Suppressor macrophage (primary cell): ENCODE measurements at places on chromosomes 1 and 21.

DNA sequence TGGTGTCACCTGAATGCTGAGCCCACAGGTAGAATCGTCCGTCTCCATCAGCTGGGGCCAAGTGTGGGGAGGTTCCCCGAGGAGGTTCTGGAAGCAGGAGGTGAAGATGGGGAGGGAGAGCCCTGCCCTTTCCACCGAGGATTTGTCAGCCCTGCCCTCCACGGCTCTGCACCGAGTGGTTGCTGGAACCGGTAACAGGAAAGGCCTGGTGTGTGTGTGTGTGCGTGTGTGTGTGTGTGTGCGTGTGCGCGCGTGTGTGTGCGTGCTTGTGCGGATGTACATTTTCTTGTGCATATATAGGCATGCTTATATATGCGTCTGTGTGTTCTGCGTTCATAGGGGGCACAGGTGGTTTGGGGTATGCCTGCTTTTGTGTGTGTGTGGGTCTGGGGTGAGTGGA is 3.5 kb downstream of the NBL1 start:
- no peak for DNase-seq

- DNase-seq: no peak
Observed at GRCh38 chr1:90926971-90927370, 94.9 kb downstream of the ZNF644 start.

DNA sequence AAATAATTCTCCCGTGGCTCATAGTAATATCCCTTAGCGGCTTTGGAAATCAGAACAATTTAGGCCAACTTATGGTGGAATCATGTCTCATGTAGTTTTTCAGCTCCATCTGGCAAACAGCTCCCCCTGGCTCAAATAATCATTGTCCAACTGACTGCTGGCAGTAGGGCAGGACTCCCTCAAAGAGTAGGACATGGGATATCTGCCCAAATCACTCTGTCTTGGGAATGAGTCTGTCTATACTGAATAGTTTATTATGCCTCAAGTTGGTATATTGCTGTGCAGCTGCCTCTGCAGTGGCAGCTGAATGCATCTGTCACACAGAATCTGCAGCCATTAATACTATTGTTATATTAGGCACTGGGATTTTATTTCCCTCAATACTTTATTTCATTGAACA is 255.7 kb downstream of the COL11A1 start:
- no peak for DNase-seq

DNA sequence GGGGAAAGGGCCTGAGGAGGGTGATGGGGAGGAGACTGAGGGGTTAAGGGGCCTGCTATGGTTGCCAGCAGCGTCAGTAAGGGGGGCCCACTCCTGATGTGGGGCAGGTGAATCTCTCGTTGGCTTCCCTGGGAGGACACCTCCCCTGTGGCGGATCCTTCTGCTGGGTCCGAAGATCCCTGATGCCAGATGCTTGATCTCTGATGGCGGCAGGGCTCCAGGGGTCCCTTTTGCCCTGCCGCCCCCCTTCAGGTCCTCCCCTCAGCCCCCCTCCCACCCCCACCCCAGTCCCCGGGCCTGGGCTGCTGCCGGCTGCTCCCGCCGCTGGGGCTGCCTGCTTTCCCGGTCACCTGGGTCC is 219 bp downstream of the CELF3 start:
- DNase-seq: no peak

DNA sequence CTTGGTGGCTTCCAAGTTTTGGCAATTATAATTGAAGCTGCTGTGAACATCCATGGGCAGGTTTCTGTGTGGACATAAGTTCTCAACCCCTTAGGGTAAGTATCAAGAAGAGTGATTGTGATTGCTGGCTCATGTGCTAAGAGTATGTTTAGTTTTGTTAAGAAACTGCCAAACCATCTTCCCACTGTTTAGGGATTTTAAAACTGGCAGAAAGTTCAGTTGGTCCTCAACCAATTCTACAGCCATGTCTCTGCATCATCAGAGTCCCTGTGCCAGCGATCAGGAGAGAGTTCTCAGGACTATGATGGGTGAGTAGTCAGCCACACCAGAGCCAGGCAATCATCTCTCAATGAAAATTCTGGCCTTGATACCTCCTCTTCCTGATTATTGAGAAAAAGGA is 193.8 kb downstream of the ZC3H11B start:
- no peak for DNase-seq

DNA sequence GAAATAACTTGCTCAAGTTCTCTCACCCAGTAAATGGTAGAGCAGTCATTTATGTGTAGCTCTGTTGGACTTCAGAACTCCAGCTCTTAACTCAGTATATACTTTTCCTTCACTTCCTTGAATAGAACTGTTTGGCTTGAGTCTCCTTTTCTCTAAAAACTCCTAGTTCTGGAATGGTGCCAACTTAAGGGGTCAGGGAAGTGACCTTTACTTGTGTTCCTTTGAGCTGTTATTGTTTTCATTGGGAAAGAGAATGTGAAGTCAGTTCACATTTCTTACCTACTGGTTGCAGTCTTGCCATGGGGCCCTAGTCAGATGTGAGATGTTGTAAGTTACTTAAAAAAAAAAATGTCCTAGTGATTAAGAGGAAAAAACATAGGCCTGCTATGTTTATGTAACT is 77.0 kb upstream of the MACF1 start:
- peak; percentile 32 for DNase-seq

DNA sequence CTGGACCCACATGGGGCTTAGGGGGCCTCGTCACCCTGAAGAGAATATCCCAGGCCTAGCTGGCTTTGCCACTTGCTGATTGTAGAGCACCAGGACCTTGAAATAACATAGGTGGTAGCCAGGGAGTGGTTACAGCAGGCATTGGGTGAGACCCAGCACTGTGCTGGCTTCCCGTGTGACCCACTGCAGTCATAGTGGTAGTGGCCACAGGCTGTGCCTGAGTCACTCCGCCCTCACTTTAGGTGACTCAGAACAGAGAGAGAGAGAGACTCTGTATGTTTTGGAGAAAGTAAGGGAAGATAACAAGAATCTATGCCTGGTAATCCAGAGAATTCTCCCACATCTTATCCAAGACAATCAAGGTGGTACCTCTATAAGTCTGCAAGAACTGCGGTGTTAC is 98.7 kb upstream of the LHX8 start:
- no peak for DNase-seq

DNA sequence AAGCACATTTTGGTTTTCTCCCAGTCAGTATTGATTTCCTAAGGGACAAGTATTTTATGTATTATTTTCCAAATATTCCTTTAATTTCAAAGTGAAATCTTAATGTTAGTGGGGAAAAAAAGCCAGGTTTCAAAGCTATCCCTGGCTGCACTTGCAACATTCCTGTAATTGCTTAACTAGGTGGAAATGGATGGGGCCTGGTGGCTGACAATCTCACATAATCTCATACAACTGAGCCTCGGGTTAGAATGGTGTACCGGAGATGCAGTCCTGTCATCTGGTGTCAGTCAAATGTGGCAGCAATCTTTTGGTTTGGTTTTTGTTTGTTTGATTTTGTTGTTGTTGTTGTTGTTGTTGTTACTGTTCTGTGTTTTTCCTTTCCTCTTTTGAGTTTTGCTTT is 46.1 kb downstream of the KDM1A start:
- no peak for DNase-seq

- no peak for DNase-seq
Observed at GRCh38 chr1:187042538-187042937, 213.8 kb downstream of the PLA2G4A start.

DNA sequence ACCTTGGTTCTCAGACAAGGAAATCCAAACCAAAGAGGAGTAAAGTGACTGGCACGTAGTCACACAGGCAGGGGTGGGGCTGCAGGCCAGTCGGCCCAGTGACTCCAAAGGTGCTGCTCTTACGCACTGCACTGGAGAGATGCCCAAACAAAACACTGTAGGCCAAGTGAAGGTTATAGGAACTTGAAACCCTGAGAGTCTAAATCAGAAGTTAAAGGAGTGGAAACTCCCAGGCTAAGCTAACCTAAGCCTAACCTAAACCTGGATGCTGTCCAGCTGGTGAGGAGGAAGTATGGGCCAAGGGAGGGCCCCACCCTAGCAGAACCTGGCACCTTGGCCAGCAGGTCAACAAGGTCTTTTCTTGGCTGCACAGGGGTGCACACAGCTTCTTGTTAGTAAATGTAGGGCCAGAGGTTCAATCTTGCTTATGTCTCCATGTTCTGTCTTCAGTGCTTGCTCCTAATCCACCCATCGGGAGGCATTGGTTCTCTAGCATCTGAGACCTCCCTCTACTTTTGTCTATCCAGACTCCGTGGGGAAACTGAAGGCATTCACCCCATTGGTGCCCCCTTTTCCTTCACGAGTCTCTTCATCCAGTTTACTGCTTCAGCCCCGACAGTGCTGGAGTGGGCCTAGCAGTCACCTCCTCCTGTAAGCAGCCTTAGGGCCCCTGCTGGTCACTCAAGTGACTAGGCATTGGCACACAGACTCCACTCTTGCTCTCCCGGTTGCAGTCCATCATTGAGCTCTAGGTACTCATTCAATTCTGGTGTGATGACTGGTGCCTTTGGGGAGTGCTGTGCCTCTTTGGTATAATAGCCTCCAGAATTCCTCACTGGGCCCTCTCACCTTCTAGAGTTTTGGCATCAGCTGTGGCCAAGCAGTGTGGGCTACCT is 12.9 kb upstream of the TMEM125 start:
- DNase-seq: no peak

DNA sequence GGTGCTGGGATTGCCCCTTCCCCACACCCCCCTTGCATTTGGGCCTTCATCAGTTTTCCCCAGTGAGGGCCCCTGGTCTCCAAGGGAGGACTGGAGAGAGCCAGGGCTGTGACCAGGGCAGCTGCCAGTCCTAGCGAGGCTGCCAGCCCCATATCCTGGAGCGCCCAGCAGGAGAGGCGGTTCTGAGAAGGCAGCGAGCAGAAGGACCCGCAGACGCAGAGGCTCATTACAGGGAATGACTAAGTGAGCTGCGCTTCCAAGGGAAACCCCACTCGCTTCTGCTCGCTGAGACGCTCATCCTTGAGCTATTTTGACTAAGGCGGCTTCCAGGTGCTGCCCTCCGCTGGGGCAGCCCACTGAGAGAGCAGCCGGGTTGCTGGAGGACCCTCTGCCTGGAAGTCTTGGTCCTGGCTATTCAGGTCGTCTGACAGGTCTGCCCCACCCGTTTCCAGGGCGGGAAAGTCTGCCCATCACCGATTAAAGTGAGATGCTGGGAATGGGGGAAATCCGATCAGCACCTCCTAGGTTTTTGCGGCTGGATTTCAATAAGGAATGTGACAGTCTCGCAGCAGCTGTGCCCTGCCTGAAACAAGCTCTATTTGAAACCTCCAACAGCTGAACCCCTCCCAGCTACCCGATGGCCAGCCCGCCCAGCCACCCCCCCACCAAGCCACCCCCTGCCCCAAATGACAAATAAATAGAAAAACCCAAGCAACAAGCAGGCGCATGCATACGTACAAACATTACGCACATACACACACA is 2.8 kb downstream of the KCNN3 start:
- no peak for DNase-seq

DNA sequence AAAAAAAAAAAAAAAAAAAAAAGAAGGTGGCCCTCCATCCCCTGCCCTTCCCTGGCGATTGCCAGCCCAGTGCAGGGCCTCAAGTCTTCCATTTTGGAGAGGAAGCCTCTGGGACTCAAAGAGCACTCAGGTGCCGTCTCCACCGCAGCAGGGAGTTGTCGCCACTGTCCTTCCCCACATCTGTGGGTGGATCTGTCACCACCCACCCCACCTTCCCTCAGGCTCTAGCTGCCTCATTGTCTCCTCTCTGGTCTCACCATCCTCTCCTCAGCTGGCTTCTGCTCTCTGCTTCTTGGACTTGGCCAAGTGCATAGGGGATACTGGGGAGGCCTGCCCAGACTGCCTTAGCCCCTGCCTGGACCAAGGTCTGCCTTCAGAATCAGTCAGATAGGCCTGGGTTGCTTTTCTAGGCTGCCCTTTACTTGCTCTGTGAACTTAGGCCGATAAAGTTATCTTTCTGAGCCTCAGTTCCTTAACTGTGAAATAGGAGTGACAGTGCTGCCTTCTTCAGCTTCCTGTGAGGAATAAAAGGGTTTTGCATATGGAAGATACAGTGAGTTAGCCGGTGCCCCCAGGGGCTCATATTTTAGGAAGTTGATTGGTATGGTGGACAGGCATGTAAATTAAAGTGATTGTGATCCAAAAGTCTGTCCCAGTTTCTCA is 15.8 kb downstream of the RCC1 start:
- DNase-seq: no peak

DNA sequence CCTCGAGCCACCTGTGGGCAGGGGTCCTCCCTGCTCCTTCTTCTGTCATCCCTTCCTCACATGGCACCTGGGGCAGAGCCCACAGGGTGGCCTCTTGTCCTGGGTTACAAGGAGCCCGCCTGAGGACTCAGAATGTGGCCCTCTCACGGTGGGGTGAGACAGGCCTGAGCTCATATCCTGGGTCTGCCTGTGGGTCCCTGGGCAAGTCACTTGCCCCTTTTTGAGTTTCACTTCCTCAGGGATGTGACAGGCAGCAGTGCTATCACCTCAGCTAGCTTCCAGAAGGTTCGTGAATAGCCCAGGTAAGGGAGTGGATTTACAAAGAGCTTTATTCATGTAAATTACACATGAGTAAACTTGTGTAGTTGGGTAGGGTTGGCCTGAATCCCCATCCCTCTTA is 33.5 kb downstream of the HTR6 start:
- DNase-seq: no peak

- DNase-seq: no peak
Observed at GRCh38 chr1:180586671-180587155, 27.9 kb downstream of the OVAAL start.

GRCh38 chr21:28657566-28657965 is 335.1 kb downstream of the LTN1 start:
- no peak for DNase-seq

DNA sequence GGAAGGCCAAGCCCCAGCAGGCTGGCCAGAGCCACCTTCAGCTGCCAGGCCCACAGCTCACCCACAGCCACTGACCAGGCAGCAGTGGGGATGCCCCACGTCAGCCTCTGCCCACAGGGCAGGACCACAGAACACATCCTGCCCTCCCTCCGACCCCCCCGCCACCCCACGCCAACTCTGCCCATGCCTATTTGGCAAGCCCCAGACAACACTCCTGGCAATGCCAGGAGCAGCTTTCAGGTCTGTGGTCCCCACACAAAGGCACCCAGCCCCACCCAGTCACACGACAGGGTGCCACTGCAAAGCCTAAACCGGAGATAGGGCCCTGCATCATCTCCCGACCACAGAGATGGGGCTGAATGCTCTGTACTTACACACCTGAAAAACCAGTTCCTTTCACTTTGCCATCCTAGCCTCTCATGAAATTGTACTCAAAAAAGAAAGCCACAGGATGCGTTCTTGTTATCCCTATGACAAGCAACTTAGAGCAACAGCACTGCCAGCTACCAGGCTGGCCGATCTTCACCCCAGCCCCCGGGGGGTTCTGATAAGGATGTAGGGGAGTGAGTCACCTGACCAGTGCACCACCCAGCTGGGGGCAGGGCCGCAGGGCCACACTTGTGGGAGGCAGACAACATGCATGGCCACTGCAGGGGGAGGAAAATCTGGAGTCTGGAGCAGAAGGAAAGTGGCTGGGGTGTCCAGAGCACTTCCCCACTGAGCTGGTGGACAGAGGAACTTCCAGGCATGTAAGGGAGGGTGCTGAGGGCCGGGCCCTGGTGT is 36.2 kb downstream of the UBE2G2 start:
- peak; percentile 5 for DNase-seq
